ENCODE measurements at places on chromosomes 16 and 17.
A peak's percentile ranks its signal among the peaks of the same experiment; 100 is the strongest.

DNA sequence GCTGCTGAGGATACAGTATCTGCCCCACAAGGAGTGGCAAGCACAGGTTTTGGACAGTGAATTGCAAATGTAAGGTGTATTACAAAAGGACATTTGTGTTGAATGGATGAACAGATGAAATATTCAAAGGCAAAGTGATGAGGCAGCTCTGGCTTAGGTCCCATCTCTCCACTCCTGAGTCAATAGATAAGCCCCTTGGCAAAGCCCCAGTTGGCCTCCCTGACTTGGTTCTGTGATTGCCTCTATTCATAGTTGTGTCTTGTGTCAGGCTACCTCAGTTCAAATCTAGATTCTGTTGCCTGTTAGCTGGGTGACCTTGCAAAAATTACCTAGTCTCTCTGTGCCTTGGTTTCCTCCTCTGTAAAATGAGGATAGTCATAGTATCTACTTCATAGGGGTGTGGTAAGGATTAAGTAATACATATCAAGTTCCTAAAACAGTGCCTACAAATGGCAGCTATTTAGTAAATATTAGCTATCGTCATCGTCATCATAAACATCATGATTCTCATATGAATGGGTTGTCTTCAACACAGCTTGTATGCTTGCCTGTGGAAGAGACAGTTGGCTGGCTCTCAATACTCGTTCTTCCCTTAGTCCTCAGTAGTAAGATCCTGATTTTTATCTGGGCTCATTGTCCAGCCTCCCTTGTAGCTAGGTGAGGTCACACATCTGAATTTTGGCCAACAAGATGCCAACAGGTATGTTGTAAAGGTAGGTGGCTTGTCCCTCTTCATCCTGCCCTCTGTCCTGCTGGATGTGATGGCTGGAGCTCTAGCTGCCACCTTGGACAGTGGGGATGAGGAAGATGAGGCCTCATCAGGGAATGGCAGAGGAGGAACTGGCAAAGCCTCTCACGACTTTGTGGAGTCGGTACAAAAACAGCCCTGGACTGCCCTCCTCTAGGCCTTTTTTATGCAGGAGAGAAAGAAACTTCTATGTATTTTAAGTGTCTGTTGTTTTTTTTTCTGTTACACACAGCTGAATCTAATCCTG, 2.1 kb upstream of the MFAP4 start:
- DNase-seq: no peak

GRCh38 chr17:20043021-20043420, 33.9 kb downstream of the SPECC1 start:
- DNase-seq: no peak

DNA sequence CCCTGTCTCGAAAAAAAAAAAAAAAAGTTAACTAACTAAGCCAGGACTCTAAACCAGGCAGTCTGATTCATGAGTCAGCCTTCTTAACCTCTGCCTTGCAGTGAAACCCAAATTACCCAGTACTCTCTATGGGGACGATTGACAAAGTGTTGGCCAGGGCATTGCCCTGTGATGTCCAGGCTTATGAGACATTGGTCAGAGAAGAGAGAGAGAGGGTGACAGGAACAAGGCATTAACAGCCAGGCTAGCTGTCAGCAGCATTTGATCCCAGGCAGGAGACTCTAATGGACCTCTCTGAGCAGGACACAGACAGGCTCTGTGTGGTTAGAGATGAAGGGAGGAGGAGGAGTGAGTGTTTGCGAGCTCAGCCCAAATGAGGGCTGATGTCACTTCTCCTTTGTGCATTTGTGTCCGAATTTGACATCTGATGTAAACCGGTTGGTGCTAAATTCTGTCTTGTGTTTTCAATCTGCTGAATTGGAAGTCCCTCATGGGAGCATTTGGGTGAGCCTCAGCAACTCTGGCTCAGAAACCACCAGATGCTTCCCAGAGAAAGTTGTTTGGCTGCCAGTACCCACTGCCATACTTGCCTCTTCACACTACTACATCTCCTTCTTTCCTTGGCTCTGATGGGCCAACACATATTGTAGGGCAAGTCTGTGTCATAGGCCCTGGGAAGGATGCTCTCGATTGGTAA, 4.3 kb upstream of the MYL4 start:
- peak; percentile 77 for DNase-seq

DNA sequence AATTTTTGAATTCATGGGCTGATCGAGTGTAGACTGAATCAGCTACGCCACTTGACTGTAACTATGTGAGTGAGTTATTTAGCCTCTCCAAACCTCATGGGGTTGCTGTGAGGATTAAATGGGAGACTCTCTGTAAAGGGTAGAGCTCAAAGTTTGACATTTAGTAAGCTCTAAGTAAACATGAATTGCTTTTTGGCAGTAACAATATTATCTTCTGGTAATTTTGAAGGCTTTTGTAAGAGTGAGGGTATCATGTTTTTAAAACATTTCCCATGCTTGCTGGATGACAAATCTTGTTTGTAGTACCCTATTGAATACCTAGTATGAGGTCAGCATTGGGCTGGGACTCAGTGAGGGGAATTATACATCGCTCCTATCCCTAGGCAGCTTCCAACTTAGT, 35.3 kb downstream of the MRTFB start:
- no peak for DNase-seq

DNA sequence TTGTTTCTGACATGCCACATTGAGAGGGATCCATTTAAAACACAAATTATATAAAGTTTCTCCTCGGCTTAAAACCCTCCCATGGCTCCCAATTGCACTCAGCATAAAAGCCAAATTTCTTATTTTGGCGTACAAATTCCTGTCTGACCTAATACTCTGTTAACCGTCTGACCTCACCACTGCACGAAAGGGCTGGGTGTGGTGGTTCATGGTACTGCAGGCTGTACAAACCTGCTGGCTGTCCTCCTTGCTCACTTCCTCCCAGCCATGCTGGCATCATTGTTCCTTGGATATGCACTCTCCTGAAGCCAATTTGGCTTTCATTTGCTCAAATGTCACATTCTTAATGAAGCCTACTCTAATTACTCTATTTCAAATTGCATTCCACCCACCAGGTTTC, 301.6 kb upstream of the C16orf82 start:
- no peak for DNase-seq

DNA sequence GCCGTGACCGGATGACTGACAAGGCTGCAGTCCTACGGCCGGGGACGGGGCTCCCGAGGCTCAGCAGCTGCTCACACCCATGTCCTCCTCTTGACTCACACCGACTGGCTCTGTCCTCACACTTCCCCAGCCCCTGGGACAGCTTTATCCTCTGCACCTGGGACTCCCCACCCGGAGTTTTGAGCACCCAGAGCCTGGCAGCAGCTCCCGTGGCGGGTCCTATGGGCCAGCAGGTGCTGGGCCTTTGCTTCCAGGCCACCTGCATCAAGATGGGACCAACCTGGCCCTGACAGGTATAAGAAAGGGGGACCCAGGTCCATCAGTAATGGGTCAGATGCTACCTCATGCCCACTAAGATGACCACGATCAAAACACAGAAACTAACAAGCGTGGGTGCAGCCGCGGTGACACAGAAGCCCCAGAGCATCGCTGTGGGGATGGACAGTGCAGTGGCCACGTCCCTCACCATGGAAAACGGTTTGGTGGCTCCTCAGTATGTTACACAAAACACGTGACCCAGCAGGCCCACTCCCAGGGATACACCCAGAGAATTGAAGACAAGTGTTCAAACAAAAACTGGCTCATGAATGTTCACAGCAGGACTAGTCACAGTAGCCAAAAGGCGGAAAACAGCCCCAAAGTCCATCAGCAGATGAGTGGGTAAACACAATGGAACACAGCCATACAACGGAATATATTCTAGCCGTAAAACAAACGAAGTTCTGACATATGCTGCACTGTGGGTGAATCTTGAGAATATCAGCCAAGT, 3.3 kb upstream of the NOTUM start:
- no peak for DNase-seq

GRCh38 chr16:81779536-81780320, 637 bp downstream of the PLCG2 start:
- DNase-seq: no peak

- DNase-seq: no peak
Observed at GRCh38 chr16:66247516-66248481, 118.7 kb upstream of the CDH5 start.

GRCh38 chr17:60393840-60394723, 2.1 kb upstream of the USP32 start:
- no peak for DNase-seq

- DNase-seq: no peak
Observed at GRCh38 chr17:44844390-44844830, 3.3 kb upstream of the HIGD1B start.

DNA sequence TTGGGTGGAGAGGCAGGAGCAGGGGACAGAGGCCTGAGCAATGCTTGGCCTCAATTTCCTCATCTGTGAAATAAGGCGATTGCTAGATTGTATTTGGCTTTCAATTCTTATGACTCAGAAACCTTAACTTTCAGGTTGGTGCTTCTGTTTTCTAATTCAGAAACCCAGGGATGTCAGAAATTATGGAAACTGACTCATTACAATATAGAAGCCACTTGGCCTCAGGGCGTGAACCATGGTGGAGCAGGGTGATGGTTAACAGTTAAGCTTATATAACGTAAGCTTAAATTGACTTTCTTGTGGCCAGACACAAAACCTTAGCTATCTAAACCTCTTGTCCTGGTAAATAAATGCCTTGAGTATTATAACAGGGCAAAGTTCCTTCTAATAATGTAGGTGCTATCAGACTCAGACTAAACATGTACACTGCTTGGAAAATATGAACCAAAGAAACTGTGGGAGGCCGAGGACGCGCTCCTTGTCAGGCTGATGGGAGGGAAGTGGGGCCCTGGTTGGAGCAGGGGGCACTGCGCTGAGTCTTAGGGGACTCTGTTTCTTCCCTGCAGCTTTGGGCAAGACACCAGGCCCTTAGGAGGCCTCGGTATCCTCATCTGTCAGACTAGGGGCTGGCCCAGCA, 17.1 kb upstream of the SREBF1 start:
- no peak for DNase-seq
